Glutamatergic neuron (in vitro differentiated cells): ENCODE measurements at places on chromosomes 4 and X.

GRCh38 chr4:52059372-52059771 is 8.3 kb downstream of the SPATA18 start:
- no peaks in the 10 kb centered on the region for H3K36me3 ChIP-seq
- no peak overlapping the region for H3K27ac ChIP-seq
- no peak overlapping the region for H3K4me3 ChIP-seq

- peaks cover 20% of the 10 kb centered on the region for H3K4me1 ChIP-seq
- H3K27me3 ChIP-seq = no peaks in the 10 kb centered on the region
- no peak overlapping the region for H3K27ac ChIP-seq
- H3K4me3 ChIP-seq = no peak overlapping the region
These were observed 90.5 kb downstream of the ELOVL6 start for GRCh38 chr4:110107866-110108265.

DNA sequence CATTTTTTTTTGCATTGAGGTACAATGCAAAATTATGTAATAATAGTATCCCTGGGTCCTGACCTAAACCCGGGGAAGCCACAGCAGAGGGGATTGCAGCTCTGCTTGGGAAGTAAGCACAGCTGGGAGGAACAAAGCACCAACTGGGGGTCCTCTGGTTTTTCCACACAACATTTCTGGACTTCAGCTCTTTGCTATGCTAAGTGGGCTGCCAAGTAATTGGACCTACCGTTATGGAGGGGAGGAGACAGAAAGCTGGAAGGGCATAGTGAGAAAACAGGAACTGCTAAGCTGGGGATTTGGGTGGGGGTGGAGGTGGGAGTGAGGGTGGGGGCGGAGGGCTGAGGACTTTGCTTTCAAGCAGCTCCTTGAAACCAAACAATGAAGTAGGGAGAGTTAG is 183.3 kb downstream of the ZIC3 start:
- H3K27me3 ChIP-seq = no peaks in the 10 kb centered on the region
- peaks cover 13% of the 10 kb centered on the region for H3K4me1 ChIP-seq
- H3K4me3 ChIP-seq = no peak overlapping the region
- no peaks in the 10 kb centered on the region for H3K36me3 ChIP-seq
- no peak overlapping the region for H3K27ac ChIP-seq

GRCh38 chrX:130117166-130117565 is 6.9 kb upstream of the ELF4 start:
- no peaks in the 10 kb centered on the region for H3K36me3 ChIP-seq
- H3K4me3 ChIP-seq = no peak overlapping the region
- no peak overlapping the region for H3K27ac ChIP-seq
- DNase-seq = no peak

GRCh38 chrX:14753441-14753840 is 119.4 kb downstream of the FANCB start:
- no peak for DNase-seq
- H3K4me1 ChIP-seq = no peaks in the 10 kb centered on the region
- H3K27ac ChIP-seq = no peak overlapping the region
- H3K27me3 ChIP-seq = no peaks in the 10 kb centered on the region
- no peak overlapping the region for H3K4me3 ChIP-seq

- peak overlapping the region; percentile 82 for H3K4me3 ChIP-seq
- DNase-seq = no peak
- H3K36me3 ChIP-seq = no peaks in the 10 kb centered on the region
- no peaks in the 10 kb centered on the region for H3K4me1 ChIP-seq
These were observed 14.8 kb downstream of the ARHGEF6 start for GRCh38 chrX:136765821-136766356.

GRCh38 chr4:46370531-46370930 is 19.4 kb downstream of the GABRA2 start:
- DNase-seq = no peak
- no peak overlapping the region for H3K27ac ChIP-seq
- H3K4me1 ChIP-seq = no peaks in the 10 kb centered on the region
- H3K27me3 ChIP-seq = no peaks in the 10 kb centered on the region

GRCh38 chrX:133185938-133186337 is 32.2 kb downstream of the TFDP3 start:
- no peak for DNase-seq
- H3K4me3 ChIP-seq = no peak overlapping the region
- no peaks in the 10 kb centered on the region for H3K27me3 ChIP-seq
- H3K36me3 ChIP-seq = no peaks in the 10 kb centered on the region
- no peaks in the 10 kb centered on the region for H3K4me1 ChIP-seq
- H3K27ac ChIP-seq = no peak overlapping the region

DNA sequence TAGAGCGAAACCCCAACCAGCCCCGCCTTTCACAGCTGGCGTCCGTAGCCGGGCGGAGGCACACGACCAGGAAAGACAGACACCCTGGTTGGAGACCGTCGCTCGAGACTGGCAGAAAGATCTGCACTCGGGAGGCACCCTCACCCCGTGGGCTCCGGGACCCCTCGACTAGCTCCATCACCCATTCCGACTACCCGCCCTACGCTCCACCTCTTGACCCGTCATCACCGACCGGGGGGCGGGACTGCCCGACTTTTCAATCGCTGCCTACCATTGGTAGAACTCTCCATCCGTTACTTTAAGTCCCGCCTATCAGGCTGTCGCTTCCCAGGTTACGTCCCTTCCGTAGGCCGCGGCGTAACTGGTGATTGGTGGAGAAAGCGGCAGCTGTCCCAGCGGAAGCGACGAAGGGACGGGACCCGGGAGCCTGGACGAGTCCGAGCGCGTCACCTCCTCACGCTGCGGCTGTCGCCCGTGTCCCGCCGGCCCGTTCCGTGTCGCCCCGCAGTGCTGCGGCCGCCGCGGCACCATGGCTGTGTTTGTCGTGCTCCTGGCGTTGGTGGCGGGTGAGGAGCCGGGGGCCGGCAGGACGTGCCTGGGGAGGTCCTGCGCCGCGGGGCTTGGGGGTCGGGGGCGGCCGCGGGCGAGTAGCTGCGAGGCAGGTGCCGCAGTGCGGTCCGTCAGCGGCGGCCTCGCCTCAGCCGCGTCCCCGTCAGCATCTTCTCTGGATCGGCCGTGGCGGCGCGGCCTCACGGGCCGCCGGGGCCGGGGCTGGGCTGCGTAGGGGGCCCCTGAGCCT is at the start of gene ATP6AP2:
TSS of gene ATP6AP2 (plus strand) at position 434 of the 799 bp plus-strand sequence. CDS start at position 530, 96 bp downstream.
- peak within 1 kb of the TSS; percentile 86 for H3K4me3 ChIP-seq
- H3K36me3 ChIP-seq = no peaks in the 10 kb centered on the region
- H3K27me3 ChIP-seq = no peaks in the 10 kb centered on the region

GRCh38 chr4:12071316-12071715 is 642.6 kb upstream of the HS3ST1 start:
- H3K4me1 ChIP-seq = no peaks in the 10 kb centered on the region
- no peaks in the 10 kb centered on the region for H3K36me3 ChIP-seq
- DNase-seq = no peak
- H3K27ac ChIP-seq = no peak overlapping the region
- H3K4me3 ChIP-seq = no peak overlapping the region

GRCh38 chr4:151489462-151490203 is 80.7 kb downstream of the FHIP1A start:
- no peak overlapping the region for H3K27ac ChIP-seq
- H3K36me3 ChIP-seq = peaks cover 17% of the 10 kb centered on the region
- no peak for DNase-seq
- H3K4me1 ChIP-seq = no peaks in the 10 kb centered on the region

GRCh38 chr4:64305565-64306254 is 103.5 kb downstream of the TECRL start:
- H3K4me3 ChIP-seq = no peak overlapping the region
- no peak for DNase-seq
- H3K36me3 ChIP-seq = peaks cover 4% of the 10 kb centered on the region
- H3K4me1 ChIP-seq = no peaks in the 10 kb centered on the region
- H3K27me3 ChIP-seq = no peaks in the 10 kb centered on the region
- no peak overlapping the region for H3K27ac ChIP-seq

GRCh38 chr4:45317276-45317675 is 590.9 kb upstream of the GNPDA2 start:
- no peaks in the 10 kb centered on the region for H3K4me1 ChIP-seq
- no peak overlapping the region for H3K4me3 ChIP-seq
- H3K27me3 ChIP-seq = no peaks in the 10 kb centered on the region
- no peaks in the 10 kb centered on the region for H3K36me3 ChIP-seq
- no peak overlapping the region for H3K27ac ChIP-seq
- DNase-seq = no peak

DNA sequence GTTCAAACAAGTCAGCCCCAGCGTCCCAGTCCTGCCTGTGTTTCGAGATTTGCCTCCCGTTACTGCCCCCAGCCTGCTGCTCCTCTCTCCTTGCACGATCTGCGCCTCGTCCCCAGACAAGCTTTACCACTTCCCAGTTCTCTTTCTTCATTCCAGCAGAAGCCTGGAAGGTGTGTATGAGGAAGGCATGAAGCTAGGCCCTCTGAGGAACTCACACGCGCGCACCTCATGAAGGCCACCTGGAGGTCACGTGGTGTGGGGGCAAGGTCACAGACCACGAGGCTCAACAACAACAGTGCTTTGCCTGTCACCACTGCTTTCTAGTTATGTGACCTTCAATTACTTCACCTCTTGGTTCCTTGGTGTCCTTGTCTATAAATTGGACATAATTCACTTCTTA is 181.0 kb downstream of the PALLD start:
- no peaks in the 10 kb centered on the region for H3K36me3 ChIP-seq
- H3K4me1 ChIP-seq = no peaks in the 10 kb centered on the region
- H3K27ac ChIP-seq = no peak overlapping the region
- no peak overlapping the region for H3K4me3 ChIP-seq
- H3K27me3 ChIP-seq = no peaks in the 10 kb centered on the region
- no peak for DNase-seq

GRCh38 chr4:3445111-3445820 is 3.5 kb downstream of the HGFAC start:
- no peak overlapping the region for H3K4me3 ChIP-seq
- H3K36me3 ChIP-seq = no peaks in the 10 kb centered on the region
- no peak overlapping the region for H3K27ac ChIP-seq
- DNase-seq = peak; percentile 11

GRCh38 chr4:17491196-17491595 is 20.7 kb downstream of the QDPR start:
- no peak overlapping the region for H3K27ac ChIP-seq
- no peaks in the 10 kb centered on the region for H3K36me3 ChIP-seq
- H3K27me3 ChIP-seq = peaks cover 2% of the 10 kb centered on the region
- H3K4me1 ChIP-seq = peaks cover 17% of the 10 kb centered on the region
- H3K4me3 ChIP-seq = no peak overlapping the region

DNA sequence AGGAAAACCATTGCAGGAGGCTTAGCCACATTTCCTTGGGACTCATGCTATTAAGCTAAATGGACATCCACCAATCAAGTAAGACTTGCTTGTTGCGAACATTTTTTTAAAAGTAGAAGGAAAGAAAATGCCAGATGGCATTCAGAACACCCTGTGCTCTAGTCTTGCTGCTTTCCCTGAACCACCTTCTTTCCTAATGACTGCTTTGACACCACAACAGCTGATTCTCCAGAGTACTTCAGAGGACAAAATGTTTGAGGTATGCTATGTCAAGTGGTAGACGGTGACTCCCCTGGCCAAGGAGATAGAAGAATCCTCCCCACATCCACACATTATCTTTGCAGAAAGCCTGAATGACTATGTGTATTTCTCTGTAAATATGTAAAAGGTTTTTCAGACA is 65.4 kb downstream of the ANK2 start:
- no peak for DNase-seq
- no peaks in the 10 kb centered on the region for H3K27me3 ChIP-seq
- peaks cover 63% of the 10 kb centered on the region for H3K4me1 ChIP-seq
- no peak overlapping the region for H3K27ac ChIP-seq

DNA sequence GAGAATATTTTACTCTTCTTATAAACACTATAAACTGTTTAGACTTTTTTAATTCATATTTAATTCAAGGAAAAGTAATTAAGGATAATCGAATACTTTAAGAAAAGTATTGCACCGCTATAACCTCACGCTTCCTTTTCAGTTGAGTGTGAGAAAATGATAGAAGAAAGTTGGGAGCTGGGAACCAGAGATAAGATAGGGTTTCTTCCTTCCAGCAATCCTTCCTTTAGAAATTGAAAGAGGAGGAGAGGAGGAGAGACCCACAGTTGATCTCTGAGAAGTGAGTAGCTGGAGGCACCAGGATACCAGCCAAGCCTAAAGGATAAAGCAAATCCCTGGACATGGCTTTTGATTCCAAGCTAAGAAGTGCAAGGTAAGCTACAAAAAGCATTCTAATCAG is 242.3 kb upstream of the NOCT start:
- DNase-seq = no peak
- H3K4me1 ChIP-seq = no peaks in the 10 kb centered on the region
- peaks cover 5% of the 10 kb centered on the region for H3K27me3 ChIP-seq
- no peak overlapping the region for H3K4me3 ChIP-seq
- no peak overlapping the region for H3K27ac ChIP-seq

- H3K4me1 ChIP-seq = peaks cover 5% of the 10 kb centered on the region
- H3K36me3 ChIP-seq = no peaks in the 10 kb centered on the region
- H3K27me3 ChIP-seq = peaks cover 1% of the 10 kb centered on the region
These were observed 20.3 kb downstream of the APOO start for GRCh38 chrX:23887451-23887850.

DNA sequence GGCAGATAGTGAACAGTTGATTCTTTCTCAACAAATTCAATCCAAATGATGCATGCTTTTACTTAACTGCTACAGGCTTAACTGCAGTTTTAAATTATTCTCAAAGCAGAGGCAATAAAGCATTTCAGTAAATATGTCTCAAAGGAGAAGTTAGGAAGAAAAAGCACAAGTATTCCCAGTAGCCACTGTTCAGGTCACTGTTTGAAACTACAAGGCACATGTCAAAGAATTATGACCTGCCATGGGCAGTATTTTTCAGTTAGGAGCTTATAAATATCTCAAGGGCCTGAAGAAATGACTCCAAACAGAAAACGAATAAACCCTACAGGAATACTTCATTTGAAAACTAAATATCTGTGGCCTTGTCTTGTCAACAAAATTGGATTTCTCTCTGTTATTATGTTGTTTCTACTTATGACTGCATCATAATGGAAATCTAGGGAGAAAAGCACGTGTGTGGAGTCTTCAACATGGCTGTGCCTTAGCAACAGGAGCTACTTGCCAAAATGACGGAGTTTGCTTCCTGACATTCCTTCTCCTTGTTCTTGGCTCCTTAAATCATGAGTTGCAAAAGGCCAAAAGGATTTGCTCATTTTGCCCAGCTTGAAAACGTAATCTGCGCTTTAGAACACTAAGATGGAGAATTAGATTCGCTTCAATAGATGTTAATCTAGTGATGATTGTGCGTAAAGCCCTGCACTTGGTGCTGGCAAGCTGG is 67.6 kb upstream of the GPR101 start:
- H3K4me3 ChIP-seq = no peak overlapping the region
- H3K4me1 ChIP-seq = no peaks in the 10 kb centered on the region
- DNase-seq = no peak
- no peaks in the 10 kb centered on the region for H3K36me3 ChIP-seq

GRCh38 chr4:138911909-138912703 is 103.5 kb upstream of the NOCT start:
- no peaks in the 10 kb centered on the region for H3K36me3 ChIP-seq
- no peak overlapping the region for H3K27ac ChIP-seq
- no peak overlapping the region for H3K4me3 ChIP-seq
- H3K4me1 ChIP-seq = peaks cover 11% of the 10 kb centered on the region

- peaks cover 6% of the 10 kb centered on the region for H3K36me3 ChIP-seq
- H3K4me3 ChIP-seq = no peak overlapping the region
- no peaks in the 10 kb centered on the region for H3K27me3 ChIP-seq
- no peak for DNase-seq
- H3K4me1 ChIP-seq = no peaks in the 10 kb centered on the region
- no peak overlapping the region for H3K27ac ChIP-seq
These were observed 251.7 kb downstream of the MAPK10 start for GRCh38 chr4:86108137-86108536.
